ENCODE measurements at places on chromosomes 3 and 15.

DNA sequence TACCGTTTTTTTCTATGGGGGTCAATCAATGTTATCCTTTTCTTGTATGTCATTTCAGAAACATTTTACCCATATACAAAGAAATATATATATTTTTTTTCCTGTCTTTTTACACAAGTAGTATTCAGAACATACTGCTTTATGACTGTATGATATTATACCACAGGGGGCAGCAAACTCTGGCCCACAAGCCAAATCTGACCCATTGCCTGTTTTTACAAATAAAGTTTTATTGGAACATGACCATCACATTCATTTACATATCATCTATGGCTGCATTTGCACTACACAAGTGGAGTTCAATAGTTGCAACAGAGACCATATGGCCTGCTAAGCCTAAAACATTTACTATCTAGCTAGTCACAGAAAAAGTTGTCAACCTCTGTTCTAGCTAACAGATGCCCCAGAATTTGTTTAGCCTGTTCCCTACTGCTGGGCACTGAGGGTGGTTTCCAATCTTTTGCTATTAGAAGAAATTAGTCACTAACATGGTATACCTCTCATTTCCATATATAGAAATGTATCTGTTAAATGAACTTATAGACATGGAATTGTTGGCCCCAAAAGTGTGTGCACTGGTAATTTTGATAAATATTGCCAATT, 57.7 kb downstream of the BFSP2 start:
- no peak for DNase-seq

GRCh38 chr3:100697172-100697571, 12.1 kb upstream of the TFG start:
- DNase-seq = no peak

- DNase-seq = no peak
Measured at GRCh38 chr3:28739647-28740046, 391.0 kb upstream of the AZI2 start.

- DNase-seq = peak; percentile 55
Measured at GRCh38 chr3:191329654-191330529, at the start of gene UTS2B. Gene UTS2B (minus strand): TSS chr3:191330526. CDS start chr3:191282189, 48,337 bp downstream.

GRCh38 chr15:70094690-70095311, 2.9 kb downstream of the TLE3 start:
- DNase-seq = no peak

DNA sequence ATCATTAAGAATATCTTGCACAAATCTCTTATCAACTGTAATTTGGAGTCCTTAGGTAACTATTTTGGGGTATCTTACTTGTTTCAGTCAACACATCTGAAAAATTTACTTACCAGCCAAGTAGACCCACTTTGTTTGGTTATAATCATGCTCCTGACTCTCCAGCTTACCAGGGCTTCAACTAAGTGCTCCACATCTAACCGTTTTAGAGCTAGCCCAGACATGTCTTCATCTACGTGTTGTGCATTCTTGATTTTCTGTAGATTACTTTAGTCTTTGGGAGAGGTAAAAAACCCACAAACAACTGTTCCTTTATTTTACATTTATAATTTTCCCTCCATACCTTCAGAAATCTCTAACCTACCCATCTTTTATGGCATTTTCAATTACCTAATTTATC, 17.2 kb downstream of the EAF2 start:
- no peak for DNase-seq

GRCh38 chr3:10363935-10364334, 43.0 kb upstream of the SEC13 start:
- no peak for DNase-seq
